NAMALWA (cell line): ENCODE measurements at places on chromosomes 3 and 15.

- no peak for DNase-seq
These were observed 455.6 kb upstream of the RARB start for GRCh38 chr3:24972491-24972890.

- DNase-seq: no peak
These were observed 64.8 kb downstream of the IGF2BP2 start for GRCh38 chr3:185760088-185760487.

DNA sequence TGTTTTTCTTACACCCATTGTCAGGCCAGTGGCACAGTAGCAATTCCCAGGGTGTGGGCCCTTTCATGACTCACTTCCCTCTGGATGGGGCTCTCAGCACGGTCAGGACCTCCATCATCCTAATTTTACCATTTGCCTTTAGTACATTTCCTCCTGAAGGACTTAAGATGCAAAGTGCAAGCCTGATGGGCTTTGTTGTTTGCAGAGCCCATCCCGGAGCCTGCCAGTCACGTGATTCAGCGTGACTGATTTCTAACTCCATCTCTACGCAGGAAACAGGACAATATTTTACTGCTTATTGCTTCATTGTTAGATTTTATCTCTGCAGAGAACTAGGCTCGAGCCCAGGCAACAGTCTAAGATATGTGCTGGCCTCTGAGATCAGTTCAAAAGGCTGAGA, 223.7 kb downstream of the PDZRN3 start:
- DNase-seq: no peak

GRCh38 chr3:180390313-180390712, 211.7 kb upstream of the TTC14 start:
- no peak for DNase-seq

- no peak for DNase-seq
These were observed 36.1 kb downstream of the SPSB4 start for GRCh38 chr3:141087076-141087777.

- no peak for DNase-seq
These were observed 277.6 kb downstream of the THSD4 start for GRCh38 chr15:71392861-71393283.

DNA sequence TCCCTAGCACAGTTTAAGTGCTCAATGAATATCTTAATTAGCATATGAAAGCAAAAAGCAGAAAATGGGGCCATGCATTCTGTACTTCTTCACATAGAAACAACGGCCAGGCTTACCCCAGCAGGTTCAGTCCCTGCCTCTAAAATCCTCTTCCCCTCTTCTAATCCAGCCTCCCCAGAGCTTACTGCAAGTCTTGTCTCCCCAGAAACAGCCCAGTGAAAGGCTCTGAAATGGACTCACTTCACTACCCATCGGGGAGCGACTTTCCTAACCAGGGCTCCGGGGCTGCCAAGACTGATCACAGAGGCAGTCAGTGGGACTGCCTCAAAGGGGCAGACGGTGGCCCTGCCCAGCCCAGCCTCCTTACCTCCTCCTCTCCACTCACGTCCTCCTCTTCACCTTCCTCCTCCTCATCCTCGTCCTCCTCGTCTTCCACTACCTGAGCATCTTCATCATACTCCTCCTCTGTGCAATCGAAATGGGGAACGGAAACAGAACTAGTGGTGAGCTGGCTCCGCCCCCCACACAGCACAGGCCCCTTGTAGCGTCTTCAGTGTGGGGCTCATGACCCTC, 38.0 kb downstream of the ANP32A start:
- no peak for DNase-seq

DNA sequence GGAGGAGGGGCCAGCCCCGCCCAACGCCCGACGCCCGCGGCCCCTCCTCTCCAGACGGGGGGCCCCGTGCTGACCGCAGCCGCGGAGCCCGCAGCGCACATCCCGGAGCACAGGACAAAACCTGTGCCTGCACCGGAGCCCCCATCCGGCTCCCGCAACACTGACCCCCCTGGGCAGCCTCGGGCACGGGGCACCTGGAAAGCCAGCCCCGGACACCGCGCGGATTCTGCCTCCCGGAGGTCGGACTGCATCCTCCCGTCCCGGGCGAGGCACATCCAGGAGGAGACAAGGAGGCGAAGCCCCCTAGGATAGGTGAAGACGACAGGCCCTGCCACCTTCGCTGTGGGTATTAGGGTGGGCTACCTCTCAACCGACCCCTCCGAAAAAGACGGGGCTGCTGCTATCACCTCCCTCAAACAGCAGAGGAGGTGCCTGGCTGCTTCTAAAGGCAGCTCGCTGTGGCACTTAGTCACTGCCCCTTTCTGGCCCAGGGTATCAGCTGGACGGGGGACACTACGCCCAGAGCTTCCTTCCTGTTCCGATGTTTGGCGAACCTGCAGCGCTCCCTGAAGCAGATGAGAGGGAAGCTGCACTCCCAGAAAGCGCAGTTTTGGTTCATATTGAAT, 10.6 kb downstream of the XXYLT1 start:
- no peak for DNase-seq

- DNase-seq: peak; percentile 81
These were observed at the start of gene SEMA4B for GRCh38 chr15:90201130-90201943. TSS of gene SEMA4B (plus strand) at chr15:90201330. CDS start at chr15:90201579, 249 bp downstream.

GRCh38 chr3:174100744-174101143, 703.2 kb downstream of the NLGN1 start:
- DNase-seq: no peak

DNA sequence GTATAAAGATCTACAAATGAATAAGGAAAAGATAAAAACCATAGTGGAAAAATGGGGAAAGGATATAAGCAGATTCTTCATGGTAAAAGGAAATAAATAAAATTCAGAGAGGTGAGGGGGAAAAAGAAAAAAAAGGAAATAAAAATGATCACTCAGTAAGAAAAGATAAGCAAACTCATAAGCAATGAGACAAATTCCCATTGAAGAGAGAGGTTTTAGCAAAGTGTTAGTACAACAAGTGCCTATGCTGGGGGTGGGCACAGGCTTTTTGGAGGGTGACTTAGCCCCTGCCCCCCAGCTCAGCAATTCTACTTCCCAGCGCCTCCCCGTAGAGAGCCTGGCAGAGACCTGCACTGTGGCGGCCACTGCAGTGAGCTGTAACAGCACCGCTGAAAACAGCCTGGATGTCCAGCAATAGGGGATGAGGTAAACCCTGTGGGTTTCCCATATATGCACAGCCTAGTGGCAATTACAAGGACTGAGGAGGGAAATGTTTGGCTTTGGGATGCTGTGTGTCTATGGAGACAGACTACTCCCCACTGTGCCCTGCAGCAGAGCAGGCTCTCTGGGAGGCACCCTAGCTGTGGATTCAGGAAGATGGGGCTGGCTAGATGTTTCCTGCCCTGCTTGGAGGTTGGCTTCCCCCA, 23.7 kb upstream of the SFMBT1 start:
- DNase-seq: no peak

DNA sequence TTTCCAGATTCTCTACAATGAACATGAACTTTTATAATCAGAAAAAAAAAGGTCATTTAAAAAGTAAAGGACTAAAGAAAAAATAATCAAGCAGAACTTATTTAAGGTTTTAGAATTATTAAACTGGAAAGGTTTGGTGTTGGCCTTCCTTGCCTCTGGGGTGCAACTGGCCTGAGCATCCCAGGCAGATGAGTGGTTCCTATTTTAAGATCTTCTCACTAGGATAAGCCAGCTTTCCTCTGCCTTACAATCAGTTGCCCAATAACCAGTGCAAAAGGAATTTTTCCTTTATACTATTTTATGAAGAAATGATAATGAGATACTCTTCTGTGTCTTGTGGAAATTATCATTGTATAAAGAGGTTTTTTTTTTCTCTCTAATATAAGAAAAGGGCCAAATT, 56.6 kb downstream of the SEC22A start:
- no peak for DNase-seq
